A172 (cell line): ENCODE measurements at places on chromosomes 2 and 18.

GRCh38 chr2:149953627-149954026 lies 366.1 kb upstream of the MMADHC start:
- DNase-seq: no peak

- DNase-seq: no peak
Measured at GRCh38 chr18:38494065-38494464, 928.5 kb upstream of the CELF4 start.

- DNase-seq: peak; percentile 20
Measured at GRCh38 chr18:12278215-12278671, 24.1 kb downstream of the CIDEA start.

GRCh38 chr2:109450574-109451273 lies 163.0 kb downstream of the SEPTIN10 start:
- DNase-seq: no peak

GRCh38 chr2:40173276-40173675 lies 278.6 kb downstream of the SLC8A1 start:
- no peak for DNase-seq

DNA sequence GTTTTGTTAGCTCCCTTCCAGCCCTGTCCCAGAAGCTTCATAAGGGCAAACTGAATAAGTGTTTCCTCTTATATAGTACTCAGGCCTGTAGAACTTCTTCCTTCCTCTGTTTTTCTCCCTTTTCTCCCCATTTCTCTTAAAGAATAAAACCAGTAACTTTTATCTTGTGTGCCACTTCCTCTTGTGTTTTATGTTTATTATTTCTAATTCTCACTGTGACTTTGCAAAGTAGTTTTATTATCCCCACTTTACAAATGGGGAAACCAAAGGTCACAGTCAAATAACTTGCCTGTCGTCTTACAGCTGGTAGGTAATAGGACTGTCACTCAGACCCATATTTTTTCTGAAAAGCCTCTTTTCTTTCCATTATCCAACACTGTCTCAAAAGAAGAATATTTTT lies 42.4 kb downstream of the RBBP8 start:
- no peak for DNase-seq

- DNase-seq: no peak
Measured at GRCh38 chr2:240996161-240996833, 2.1 kb upstream of the SNED1 start.

- peak; percentile 46 for DNase-seq
Measured at GRCh38 chr2:138829326-138829919, 49.2 kb upstream of the NXPH2 start.
